ENCODE measurements at places on chromosomes 4 and X.

GRCh38 chr4:3283483-3283882 is 9.3 kb upstream of the RGS12 start:
- no peak for DNase-seq

- no peak for DNase-seq
Measured at GRCh38 chr4:94944726-94945125, 187.0 kb downstream of the BMPR1B start.

DNA sequence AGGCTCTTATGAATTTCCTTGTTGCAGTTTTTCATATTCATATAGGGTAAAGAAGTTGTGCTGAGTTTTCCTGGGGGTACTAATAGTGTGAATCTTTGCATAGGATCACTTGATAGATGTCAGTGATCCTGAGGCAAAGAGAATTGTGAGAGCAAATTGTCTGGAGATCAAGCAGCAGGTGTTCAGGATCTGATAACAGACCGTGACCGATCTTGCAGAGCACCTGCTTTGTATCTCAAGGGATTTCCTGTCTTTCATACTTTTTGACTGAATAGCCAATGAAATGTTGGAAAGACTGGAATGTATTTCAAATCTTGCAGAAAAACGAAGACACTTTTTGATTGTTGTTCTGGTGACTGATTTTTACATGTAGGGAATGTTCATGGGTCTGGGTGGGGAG is 914.5 kb downstream of the STIM2 start:
- DNase-seq: no peak

- no peak for DNase-seq
Measured at GRCh38 chr4:168839758-168840391, 170.2 kb downstream of the CBR4 start.

DNA sequence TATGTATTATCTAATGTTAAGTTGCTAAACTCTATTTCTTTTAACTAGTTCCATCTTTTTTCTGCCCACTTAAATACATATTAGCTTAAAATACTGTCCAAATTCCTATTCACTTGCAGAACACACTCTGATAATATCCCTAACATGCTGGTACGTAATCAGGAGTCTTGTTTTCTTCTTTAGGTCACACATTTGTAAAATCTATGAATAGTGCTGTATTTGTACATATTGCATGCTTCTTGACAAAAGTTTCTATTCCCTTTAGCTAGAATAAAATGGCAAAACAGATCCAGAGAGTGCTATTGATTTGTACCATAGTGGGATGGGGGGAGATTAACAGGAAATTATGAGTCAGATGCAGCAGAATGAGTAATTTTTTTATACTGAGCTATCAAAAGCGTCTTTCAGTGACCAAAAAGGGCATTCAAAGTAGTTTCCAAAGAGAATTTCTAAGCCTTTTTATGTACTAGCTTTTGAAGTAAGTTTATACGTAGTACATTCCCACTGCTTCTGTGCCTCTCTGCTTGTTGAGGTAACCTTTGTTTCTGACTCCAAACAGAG is 126.5 kb downstream of the PTPN13 start:
- peak; percentile 11 for DNase-seq

GRCh38 chrX:132532913-132533312 is 44.1 kb upstream of the MBNL3 start:
- DNase-seq: peak; percentile 34

DNA sequence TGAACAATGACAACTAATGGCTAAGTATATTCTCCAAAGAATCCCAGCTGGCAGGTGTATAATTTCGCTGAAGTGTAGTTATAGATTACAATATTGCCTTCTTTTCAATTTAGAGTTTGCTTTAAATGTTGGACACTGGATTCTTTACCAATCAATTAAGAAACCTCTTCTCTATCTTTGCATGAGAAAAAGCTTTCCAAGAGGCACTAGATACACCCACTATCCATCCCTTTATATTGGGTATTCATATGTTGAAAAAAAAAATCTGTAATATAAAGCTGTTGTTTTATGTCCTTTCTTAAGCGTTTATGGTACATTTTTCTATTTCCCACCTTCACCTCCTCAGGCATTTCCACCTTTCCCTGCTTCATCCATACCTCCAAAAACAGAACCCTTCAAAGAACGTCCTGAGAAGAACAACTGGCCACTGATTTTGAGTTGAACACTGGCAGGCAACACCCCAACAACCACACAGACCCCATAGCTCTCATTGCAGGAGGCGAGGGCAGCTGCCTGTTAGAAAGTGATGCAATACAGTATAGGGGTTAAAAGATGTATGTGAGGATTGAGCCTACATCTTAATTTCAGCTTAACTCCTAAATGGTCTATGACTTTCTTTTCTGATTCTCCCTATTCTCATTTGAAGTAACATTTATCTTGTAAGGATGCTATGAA is 11.8 kb downstream of the ADH6 start:
- DNase-seq: no peak

- peak; percentile 67 for DNase-seq
Measured at GRCh38 chrX:100409610-100410590, at the start of gene PCDH19. TSS of gene PCDH19 (minus strand) at chrX:100410273. CDS start at chrX:100408597, 1,676 bp downstream.

DNA sequence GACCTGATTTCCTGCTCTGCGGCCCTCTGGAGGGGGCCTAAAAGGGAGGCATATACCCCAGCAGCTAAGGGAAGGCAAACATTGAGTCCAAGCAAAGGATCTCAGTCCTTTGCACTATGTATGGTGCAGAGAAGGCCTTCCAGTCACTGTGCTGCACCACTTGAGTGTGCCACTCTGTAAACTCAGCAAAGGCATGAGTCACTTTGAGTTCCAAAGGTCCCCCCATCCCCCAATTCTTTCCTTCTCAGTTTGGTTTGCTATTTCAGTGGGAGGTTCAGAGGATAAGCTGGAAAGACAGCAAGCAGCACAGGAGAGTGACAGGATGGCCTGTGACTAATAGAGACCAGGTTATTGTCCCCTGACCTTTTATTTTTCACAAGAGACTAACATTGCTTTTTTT is 131.3 kb downstream of the FHDC1 start:
- peak; percentile 67 for DNase-seq

DNA sequence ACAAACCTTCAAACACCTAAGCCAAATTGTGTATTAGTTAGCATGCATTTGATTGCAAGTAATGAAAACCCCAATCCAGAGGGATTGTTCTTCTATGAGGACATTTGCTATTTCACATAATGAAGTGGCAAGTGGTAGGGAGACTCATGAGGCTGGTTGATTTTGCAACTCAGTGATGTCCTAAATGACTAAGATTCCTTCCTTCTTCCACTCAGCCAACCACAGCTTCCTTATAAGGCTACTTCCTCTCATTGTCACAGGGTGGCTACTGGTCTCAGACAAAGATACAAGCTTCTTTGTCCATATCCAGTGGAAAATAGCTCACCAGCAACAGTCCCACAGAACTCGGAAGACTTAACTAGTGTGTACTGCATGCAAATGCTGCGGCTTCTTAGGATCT is 5.3 kb upstream of the OTC start:
- peak; percentile 78 for DNase-seq

DNA sequence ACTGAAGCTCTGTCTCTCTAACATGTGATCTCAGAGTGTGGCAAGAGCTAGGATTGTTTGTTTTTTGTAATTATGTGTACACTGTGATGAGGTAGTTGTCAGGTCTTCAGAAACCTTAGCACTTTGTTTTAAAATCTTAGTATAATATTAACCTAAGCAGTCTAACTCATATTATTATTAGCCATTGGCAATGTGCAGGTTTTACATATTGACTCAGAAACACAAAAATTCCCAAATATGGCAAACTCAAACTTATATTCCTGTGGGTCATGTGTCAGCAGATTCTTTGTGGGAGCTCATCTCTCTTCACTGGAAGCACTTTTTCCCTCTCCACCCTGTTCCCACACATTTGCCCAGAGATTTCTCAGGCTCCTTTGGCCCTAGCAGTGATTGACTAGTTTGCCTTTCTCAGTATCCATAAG is 8.2 kb upstream of the PWWP3B start:
- peak; percentile 27 for DNase-seq

GRCh38 chrX:101220662-101221260 is 1.2 kb downstream of the DRP2 start:
- DNase-seq: no peak

GRCh38 chr4:20992002-20992401 is 291.7 kb downstream of the PACRGL start:
- DNase-seq: peak; percentile 83

GRCh38 chr4:140839888-140840790 is 84.0 kb upstream of the TBC1D9 start:
- DNase-seq: no peak

- DNase-seq: no peak
Measured at GRCh38 chr4:99366491-99366890, 13.9 kb upstream of the ADH1C start.

- no peak for DNase-seq
Measured at GRCh38 chr4:6710282-6710681, 617 bp upstream of the MRFAP1L1 start.

DNA sequence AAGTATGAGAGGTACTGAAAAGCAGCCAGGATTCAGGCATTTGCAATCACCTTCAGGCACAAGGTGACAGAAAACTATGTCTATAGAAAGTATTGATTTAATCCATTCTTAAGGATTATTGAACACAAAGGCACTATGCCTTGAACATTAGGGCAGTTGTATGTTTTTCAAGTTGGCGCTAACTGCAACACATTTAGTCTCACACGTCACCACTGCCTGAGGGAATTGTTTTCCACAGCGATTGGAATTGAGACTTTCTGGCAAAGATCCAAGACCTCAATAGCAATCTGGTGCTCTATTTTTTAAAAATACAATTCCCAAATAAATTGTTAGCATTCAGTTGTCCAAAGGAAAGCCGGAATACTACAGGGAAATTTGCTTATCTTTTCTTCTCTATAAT is 52.7 kb upstream of the FTHL17 start:
- DNase-seq: no peak

- no peak for DNase-seq
Measured at GRCh38 chr4:8281519-8282133, 12.1 kb downstream of the HTRA3 start.

GRCh38 chrX:69113723-69114122 is 51.5 kb downstream of the PJA1 start:
- no peak for DNase-seq

DNA sequence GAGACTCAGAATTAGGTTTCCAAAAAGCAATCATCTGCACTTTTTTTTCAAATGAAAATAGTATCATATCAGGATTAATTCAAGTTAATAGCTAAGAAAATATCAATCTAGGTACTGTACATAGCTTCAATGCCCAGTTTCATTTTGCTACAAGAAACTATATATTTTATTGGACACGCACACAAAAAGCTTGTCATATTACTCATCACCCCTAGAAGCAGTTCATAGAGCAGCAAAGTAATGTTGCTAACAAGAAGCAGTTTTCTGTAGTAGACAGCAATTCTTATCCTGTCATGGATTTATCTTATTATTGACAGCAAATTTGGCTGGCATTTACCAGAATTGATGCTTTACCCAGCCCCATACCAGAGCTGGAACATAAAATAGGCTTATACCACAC is 52.3 kb upstream of the LSM6 start:
- DNase-seq: no peak

- DNase-seq: no peak
Measured at GRCh38 chr4:90798948-90799347, 671.8 kb downstream of the CCSER1 start.

DNA sequence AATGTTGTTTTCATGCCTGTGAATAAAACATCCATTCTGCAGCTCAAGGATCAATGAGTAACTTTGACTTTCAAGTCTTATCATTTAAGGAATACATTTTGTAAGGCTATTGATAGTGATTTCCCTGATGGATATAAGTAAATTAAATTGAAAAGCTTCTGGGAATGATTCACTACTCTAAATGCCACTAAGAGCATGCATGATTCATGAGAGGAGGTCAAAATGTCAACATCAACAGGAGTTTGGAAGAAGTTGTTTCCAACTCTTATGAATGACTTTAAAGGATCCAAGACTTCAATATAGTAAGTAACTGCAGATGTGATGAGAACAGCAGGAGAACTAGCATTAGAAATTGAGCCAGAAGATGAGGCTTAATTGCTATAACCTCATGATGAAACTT is 1487.3 kb downstream of the PCDH7 start:
- DNase-seq: no peak

GRCh38 chr4:177706916-177707315 is 264.7 kb upstream of the AGA start:
- DNase-seq: peak; percentile 29

DNA sequence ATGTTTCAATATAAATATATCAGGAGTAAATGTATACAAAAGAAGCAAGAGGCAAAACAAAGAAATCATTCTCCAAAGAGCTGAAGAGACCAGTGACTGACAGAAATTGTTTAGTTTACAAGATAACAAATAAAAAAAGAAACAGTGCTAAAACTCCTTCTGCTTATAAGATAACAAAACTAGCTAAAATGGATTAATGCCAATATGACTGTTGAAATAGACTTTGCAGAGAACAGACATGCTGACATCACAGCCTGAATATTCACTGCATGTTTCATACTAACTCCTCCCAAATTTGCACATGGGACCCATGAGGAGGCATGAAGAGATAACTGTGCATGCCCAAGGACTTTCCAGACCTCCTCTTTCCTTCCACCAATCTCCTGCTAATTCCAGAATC is 6.2 kb upstream of the GABRA4 start:
- no peak for DNase-seq

DNA sequence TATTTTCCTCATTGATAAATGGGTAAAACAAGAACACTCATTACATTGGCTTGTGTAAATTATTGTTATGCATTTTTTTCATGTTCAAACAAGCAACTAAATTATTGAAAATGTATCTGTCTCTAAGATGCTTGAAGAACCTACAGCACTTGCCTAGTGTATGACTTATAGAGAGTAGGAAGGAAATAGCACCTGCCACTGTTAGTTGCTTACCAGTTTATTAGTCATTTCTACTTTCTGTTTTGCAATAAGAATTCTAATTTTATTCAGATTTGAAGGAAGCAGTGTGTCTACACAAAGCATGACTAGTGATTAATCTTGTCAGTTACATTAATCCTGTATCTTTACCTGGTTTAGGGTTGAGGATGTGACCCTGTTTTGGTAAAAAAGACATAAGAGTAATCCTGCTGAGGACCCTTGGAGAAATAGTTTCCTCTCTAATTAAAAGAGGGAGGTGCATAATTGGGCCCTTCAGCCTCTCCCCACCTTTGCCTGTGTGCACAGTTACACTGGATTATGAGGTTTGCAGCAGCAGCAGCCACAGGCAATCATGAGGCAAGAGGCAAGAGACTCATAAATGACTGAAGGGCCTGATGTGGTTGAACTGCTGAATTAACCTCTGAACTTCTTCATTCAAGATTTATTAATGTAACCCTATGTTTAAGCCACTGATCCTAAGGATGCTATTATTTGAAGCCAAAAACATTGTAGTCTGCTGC is 1202.1 kb downstream of the ADGRL3 start:
- DNase-seq: no peak
